Stimulated activated CD4-positive, alpha-beta T cell treated with anti-CD3 and anti-CD28 coated beads, Interleukin-2, amount 100 ng/mL, for 4 hours (primary cell): ENCODE measurements at places on chromosomes 6 and 20.

DNA sequence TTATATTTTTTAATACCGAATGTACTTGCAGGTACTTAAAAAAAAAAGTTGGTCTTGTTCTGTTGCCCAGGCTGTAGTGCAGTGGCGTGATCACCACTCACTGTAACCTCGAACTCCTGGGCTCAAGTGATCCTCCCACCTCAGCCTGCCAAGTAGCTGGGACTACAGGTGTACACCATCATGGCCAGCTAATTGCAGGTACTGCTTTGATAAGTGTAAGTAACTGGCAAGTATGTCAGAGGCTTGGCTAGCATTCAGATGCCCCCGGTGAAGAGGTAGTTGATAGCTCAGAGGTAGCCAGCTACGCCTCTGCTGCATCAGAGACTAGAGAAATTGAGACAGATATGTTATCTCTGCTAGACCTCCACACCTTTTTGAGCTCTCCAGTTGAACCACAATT lies 40.5 kb downstream of the BTBD9 start:
- no peak for DNase-seq

DNA sequence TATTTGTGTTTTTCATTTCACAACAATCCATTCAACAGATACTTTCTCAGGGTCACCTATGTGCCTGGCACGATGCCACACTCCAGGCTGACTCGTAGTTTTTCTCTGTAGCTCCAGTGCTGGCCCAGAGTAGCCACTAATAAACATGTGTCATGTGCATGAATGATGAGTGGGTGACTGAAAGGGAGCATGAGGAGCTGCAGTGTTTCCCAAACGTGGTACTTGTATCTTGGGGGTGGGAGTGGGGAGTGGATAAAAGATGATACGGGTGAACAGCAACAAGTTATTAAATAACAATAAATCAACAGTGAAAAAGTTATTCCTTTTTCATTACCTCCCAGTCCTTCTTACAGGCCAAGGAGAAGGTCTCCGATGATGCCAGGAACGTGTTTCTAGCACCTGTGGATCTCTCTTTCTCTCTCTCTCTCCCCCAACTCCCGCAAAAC lies 17.1 kb downstream of the SRXN1 start:
- no peak for DNase-seq

GRCh38 chr6:49326347-49326746 lies 136.7 kb downstream of the MMUT start:
- no peak for DNase-seq

GRCh38 chr6:39280247-39280731 lies 33.9 kb downstream of the KCNK17 start:
- DNase-seq = no peak
